T-helper 1 cell (primary cell): ENCODE measurements at places on chromosomes 7 and 10.

DNA sequence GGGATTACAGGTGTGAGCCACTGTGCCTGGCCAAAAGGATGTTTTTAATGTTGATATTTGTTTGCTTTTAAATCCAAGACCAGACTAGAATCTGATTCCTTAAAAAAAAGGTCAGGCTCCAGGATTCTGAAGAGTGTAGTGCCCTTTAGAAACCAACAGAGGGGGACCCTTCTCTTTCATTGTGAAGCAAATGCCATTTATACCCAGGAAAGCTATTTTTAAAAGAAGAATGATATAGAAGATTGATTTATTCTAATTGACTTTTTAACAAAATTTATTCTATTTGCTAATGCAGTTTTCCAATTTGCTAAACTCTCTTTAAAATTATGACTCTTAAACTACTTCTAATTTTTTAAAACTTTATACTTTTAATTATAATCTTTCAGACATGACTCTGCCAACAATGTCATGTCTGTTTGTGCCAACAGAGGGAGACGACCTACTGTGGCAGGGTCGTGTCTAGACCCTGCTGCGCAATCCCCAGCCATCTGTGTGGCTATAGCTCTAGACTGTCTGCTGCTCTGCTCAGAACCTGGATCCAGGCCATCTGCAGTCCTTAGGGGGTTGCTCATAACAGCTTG lies 201.0 kb upstream of the IMMP2L start:
- no peak for DNase-seq

DNA sequence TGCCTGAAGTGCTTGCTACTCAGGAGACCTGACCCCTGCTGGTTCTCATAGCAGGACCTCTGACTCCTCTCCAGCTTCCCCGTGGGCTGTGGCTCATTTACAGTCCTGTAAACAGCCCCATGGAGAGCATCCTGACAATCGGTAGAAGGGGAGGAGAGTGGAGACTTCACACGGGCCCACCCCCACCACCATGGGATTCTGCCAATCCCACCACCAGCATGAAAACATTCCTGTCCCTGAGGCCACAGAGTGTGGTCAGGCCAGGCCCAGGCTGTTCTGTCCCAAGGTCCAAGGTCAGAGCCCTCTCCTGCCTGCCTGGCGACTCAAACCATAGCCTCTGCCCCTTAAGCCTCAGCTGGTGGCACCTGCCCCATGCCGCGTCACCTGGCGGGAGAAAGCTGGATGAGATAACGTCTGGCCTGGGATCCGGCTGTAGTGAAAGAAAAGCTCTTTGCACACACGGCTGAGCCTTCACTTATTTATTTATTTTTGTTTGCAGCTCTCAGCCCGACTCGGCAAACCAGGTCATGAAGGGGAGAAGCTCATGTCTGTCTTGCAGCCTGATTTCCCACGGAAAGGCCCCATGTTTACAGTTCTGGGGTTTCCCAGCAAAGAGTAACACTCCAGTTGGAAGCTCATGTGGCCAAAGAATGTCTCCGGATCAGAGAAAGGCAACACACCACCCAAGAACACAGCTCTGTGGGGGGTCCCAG lies 293.6 kb upstream of the ZMIZ1 start:
- no peak for DNase-seq

- DNase-seq: no peak
Measured at GRCh38 chr7:145860809-145861208, 255.8 kb upstream of the CNTNAP2 start.

GRCh38 chr7:40099837-40100236 lies 34.6 kb downstream of the MPLKIP start:
- DNase-seq: no peak

- DNase-seq: no peak
Measured at GRCh38 chr10:17838080-17838648, 29.0 kb downstream of the MRC1 start.
